ENCODE measurements at places on chromosomes 3 and 15.

DNA sequence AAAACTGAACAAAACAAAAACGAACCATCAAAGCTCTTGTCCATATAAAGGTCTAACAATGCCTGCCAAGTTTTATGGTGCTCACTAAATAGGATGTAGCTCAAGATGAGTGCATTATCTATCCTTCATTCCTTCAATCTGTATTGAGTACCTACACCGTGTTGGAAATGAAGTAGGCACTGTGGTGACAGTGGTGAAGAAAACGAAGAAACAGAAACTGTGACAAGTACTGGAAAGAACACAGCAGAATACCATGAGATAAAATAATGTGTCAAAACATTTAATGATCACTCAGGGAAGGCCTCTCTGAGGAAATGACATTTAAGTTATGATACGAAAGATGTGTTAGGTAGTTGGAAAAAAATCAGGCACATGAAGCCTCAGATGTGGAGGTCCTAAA is 36.2 kb downstream of the CBLB start:
- peak; percentile 49 for DNase-seq

- no peak for DNase-seq
Measured at GRCh38 chr3:72361990-72362389, 486.3 kb downstream of the SHQ1 start.

DNA sequence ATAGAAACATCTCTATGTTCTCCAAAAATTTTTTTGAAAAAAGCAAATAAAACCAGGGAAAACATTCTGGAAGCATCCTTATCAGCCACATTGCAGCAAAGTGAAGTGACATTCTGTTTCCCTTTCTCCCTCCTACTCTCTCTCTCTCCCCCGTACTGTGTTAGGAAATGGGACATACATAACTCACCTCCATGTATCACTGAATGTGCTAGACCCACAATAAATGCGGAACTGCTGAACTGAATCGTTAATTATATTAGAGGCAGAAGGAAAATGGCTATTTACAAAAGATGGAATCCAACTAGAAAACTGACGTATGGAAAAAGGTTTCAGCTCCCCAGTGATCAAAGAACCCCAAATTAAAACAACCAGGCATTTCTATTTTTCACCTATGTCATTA is 129.8 kb downstream of the MINAR1 start:
- no peak for DNase-seq

GRCh38 chr3:194124193-194124592 is 11.8 kb upstream of the HES1 start:
- DNase-seq: no peak

- DNase-seq: no peak
Measured at GRCh38 chr3:132405188-132405587, 12.1 kb upstream of the DNAJC13 start.

GRCh38 chr3:149153402-149153801 is 24.0 kb downstream of the HPS3 start:
- no peak for DNase-seq

DNA sequence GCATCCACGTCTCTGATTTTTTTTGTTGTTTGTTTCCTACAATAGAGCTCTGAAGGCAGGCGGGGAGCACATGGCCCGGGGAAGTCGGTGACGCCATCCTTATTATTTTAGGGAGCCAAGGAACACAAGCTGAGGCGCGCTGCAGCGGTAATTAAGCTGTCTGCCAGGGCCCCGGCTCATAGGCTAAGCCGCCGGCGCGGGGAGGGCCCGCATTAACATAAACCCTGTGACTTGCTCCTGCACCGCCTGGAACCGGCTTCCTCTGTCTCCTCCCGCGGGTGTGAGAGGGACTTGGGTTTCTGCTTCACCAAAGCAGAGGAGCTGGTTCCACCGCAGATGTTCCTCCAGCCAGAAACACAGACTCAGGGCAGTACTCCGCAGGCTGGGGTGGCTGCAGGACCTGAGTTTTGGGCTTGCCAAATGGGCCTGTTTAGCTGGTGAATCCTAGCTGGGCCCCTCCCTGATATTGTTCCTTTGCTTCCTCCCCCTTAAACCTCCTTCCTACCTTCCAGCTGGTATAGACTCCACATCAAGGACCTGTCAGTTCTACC is 25.3 kb downstream of the ANP32A start:
- DNase-seq: peak; percentile 85

DNA sequence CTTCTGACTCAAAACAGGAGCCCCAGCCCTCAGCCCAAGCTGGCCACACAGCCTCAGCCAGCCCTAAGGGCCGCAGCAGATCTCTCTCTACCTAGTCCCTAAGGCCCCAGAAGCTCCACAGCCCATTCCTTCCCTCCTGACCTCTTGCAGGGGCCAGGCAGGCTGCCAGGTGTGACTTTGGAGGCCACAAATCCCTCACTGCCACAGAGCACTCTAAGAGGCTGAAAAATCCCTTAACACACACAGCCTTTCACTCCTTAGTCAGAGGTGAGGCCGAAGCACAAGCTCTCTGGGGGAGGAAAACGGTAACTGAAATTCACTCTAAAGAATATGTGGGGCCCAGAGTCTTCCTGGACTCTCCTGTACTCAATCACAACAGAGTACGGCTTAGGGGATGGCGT is 23.3 kb downstream of the LRRC2 start:
- DNase-seq: no peak

- DNase-seq: no peak
Measured at GRCh38 chr15:68032672-68033071, 21.4 kb upstream of the PIAS1 start.

DNA sequence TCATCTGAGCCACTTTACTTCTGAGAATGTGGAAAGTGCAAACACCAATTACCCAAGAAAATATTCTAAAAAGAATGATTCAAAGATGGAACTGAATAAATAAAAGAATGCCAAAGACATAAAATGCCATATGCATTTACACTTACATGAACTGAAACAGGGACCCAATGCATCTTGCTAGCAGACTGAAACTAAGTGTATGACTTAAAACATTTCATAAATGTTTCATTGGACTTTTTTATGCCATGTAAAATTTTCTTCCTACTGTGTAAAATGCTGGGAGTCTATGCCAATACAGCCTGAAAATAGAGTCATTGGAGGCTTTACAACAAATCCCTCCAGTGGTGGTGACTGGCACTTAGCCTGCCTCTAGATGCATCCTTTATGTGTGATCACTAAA is 735.1 kb upstream of the CCDC54 start:
- no peak for DNase-seq

GRCh38 chr3:72633534-72633933 is 214.7 kb downstream of the SHQ1 start:
- peak; percentile 49 for DNase-seq

DNA sequence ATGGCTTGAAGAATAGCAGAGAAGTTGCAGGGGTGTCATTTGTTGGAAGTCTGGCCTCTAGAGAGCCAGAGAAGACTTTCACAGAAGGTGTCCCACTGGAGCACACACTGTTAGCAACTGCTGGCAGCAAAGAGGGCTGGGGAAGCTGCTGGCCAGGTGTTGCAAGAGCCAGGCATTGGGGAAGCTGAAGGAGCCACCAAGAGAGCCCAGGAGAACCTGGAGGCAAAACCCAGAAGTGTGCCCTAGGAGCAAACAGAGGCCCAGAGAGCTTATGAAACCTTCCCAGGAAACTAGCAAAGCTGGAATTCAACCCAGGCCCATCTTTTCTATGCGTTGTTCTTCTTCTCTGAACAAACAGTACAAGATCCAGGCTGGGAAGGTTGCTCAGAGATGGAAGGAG is 132.7 kb upstream of the TRIM42 start:
- DNase-seq: no peak

DNA sequence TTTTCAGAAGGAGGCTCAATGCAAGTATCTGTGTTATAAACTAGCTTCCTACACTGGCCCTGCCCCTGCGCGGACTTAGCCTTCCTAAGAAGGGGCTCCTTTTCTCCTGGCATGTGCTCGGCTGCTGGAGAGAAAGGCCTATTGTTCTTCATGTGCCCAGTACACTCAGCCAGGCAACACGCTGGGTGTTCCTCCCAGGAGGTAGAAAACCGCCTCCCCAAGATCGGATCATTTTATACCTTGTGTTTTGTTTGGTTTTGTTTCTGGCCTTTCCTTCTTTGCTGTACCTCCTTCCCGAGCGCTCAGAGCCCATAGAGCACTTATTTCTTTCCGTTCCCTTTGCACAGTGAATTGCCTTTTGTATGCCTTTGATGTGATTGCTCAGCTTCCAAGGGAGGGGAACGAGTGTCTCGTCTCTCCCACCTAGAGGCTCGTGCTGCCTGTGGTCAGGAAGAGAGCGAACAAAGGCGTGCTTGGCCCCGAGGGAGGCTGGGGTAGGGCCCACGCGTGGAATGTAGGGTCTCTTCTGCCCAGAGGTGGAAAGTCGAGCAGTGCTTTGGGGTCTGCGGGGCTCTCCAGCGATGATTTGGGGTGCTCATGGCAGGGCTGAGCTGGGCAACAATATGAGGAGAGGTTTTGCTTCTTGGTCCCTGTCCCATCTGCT is 30.0 kb downstream of the CCNL1 start:
- DNase-seq: peak; percentile 29

DNA sequence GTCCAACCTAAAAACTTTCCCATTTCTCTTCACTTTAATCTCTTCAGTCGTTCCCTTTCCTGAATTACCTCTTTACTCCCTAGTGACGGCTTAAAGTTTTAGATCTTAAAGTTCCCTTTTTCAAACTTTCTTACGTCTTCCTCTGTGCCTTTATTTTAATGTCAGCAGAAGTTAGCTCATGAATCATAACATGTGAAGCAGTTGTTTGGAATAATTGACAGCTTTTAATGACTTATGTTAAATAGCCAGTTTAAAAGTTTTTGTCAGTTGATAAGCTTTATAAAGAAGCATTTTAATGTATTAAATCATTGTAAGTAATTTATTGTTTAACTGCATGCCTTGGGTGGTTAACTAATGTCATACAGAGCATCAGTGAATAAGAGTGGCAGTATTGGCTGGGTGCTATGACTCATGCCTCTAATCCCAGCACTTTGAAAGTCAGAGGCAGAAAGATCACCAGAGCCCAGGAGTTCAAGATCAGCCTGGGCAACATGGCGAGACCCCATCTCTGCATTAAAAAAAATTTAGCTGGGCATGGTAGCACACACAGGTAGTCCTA is 33.9 kb downstream of the PIK3CA start:
- peak; percentile 41 for DNase-seq

DNA sequence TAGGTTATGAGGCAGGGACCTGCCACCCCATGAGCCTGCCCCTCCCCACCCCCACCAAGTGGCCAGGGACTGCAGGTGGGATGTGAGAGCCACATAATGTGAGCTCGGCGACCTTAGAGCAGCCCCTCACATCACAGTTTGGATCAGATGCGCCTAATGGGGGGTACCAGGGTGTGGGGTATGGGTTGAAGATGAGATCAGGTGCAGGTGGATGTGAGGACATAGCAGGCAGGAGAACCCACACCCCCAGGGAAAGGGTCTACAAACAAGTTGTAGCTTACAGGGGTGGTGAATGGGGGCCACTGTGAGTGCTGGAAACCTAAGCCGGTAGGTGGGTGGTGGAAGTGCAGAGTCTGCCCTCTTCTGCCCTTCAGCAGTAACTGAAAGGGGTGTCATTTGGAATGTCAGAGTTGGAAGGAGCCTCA is 94.0 kb downstream of the CORO2B start:
- no peak for DNase-seq

- DNase-seq: peak; percentile 67
Measured at GRCh38 chr3:59313365-59313764, 263.5 kb upstream of the CFAP20DC start.

DNA sequence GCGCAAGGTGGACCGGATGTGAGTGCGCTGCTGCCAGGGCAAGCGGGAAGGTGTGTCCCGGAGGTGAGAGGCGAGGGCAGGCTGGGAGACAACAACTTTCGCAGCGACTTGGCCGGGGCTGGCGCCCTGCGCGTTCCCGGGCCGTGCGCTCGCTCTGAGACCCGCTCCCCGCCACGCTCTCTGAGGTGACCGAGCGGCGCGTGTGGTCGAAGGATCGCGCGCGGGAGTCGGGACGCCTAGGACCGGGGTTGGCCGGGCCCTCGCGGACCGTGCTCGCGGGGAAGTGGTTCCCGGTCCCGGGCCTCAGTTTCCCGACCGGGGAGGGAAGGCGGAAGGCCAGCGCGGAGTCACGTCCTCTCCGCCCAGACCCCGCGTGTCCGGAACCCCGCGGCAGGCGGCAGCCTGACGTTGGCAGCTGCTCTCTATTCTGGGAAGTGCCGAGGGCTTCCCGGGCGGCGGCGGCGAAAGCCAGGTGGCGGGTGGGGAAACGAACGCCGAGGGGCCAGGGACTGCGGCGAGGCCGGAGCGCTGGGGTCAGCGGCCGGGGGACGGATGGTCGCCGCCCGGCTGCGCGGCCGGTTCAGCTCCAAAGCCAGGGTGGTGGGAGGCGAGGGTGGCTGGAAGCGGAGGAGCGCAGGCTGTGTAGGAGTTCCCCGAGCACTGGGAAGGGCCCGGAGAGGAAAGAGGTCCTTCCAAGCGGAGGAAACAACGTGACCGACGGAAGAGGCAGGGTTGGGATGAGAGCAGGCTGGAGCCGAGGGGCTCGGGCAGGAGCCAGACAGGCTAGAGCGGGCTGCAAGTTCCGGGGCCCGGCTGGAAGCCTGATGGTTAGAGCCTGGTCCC is 1.0 kb upstream of the IGF2BP2 start:
- DNase-seq: peak; percentile 60

- DNase-seq: no peak
Measured at GRCh38 chr3:25911525-25912295, 121.8 kb downstream of the OXSM start.

DNA sequence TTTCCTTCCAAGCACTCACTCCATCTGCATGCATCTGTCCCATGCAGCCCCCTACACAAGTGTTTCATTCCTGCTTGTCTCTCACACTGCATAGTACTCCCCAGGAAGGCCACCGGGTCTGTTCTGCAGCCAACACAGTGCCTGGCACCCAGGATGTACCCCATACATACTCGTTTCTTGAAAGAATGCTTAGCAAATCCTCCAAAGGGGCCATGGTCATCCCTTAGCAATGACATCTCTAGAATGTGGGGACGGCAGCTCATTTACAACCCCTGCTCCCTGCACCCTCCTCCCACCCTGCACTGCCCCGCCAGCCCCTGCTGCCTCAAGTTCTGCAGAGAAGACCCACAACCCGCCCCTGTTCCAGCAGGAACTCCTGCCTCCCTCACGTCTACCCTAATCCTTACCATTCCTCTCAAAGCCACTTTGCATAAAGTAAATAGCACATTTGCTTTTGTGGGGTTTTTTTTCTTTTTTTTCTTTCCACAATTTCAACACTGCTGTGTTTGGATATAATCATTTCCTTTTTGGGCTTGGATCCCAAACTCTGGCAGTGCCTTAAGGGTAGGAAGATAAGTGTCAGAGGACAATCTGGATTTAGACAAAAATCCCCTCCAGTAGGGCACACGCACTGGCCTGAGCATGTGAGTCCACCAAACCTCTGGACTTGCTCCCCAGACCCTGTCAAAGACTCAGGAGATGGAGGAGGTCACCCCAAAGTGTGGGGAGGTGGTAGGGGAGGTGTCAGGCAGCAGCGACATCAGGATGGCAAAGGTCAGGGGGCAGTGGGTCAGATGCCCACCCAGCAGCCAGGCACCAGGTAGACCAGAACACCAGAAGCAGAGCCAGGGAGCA is 68.4 kb downstream of the MEGF11 start:
- DNase-seq: no peak

GRCh38 chr3:168047190-168047795 is 48.4 kb downstream of the GOLIM4 start:
- no peak for DNase-seq

GRCh38 chr3:170896781-170897180 is 11.7 kb downstream of the EIF5A2 start:
- DNase-seq: no peak

GRCh38 chr15:85748176-85748575 is 46.5 kb downstream of the KLHL25 start:
- DNase-seq: no peak

GRCh38 chr15:82058517-82059204 is 12.8 kb upstream of the MEX3B start:
- no peak for DNase-seq

Data from activated CD8-positive, alpha-beta T cell treated with anti-CD3 and anti-CD28 coated beads for 36 hours (primary cell).